Ovary (tissue), 10 donors: ENCODE measurements at places on chromosomes 12 and 14.

- no peak for DNase-seq
These were observed 13.2 kb downstream of the ADIPOR2 start for GRCh38 chr12:1703771-1704722.

DNA sequence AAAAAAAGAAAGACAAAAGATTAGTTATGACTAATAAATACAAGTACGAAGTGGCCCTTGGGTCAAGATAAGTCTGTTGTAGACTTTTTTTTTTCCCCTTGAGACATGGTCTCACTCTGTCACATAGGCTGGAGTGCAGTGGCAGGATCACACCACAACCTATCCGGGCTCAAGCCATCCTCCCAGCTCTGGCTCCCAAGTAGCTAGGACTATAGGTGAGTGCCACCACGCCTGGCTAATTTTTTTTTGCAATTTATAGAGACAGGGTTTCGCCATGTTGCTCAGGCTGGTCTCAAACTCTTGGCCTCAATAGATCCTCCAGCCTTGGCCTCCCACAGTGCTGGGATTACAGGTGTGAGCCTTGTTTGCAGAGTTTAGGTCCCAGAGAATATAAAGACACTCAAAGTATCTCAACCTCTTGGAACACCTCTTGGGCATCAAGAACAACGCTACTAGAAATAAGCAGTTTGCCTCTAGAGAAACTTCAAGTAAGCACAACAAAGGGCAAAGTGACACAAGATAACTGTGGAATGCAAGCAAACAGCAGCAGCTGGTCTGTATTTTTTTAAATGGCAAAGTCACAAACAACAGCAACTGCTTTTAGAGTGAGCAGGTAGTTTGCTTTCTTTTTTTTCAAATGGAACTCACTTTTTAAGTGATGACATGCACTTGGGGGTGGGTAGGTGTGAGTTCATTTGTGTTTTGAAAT is 3.9 kb upstream of the MDM2 start:
- DNase-seq, result no peak

DNA sequence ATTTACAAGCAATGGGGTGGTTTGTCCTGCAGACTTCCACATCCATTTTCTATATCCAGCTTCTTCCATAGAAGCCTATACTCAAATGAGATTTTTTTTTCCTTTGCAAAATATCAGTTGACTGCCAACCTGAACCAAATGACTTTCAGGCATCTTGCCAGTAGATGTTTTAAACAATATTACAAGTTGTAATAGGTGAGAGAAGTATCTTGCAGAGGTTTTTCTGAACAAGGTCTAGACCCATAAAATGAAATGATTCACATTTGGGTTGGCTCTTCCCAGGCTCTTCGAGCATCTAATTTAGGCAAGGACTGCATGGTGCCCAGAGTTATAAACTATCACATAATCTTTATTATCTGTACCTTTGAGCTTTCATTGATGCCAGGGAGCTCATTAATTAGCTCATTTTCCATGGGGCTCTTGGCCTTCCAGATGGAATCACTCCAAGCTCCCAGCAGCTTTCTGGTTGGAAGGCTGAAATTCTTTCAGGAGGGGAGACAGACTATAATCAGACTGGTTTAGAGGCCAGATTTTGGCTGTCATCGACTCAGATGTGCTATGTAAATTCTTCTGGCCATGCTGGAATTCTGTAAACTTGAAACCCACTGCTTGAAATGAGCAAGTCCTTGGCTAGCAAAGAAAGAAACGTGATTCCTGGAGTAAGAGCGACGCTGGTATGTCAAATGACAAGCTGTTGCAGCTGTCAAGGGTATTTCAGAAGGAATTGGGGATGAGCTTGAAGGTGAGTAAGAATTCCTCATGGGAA is 32.2 kb upstream of the DICER1 start:
- DNase-seq, result no peak

- DNase-seq, result peak; percentile 54
These were observed 9.8 kb upstream of the RIMKLB start for GRCh38 chr12:8687846-8688601.

GRCh38 chr14:73234586-73235394 is 2.5 kb upstream of the PAPLN start:
- DNase-seq, result peak; percentile 37

- no peak for DNase-seq
These were observed 22.2 kb downstream of the MMAB start for GRCh38 chr12:109551108-109551507.

DNA sequence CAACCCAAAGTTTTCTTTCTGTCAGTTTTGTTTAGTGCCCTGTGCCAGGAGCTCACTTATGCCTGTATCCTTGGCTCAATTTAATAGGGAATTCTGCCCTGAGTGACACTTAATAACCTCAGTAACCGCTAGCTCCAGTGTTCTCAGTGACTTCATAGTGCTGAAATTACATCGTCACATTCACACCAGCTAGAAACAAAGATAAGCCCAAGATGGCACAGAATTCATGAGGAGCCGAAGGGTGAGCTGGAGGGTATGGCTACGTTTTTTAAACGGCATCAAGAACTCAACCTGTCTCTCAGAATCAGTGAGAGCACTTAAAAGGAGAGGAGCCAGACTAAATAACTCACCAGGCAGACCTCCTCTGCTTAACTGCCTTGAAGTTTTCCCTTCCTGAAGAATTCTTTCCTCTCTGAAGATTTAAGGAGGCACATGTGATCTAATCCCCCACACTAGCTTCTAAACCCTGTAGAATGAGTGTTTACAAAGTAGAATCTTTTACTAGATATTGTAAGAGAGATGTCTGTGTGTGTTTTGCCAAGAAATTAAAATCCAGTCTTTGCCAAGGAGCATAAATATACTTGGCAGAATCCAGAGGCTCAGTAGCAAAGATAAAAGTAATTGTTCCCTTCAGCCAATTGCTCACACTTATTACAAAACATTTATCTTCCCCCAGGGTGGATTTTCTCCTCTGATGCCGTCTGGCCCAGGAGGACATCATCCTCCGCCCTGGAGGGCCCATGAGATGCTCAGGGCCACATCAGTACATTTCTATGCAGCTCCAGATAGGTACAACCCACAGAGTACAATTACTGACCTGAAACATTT is 37.3 kb downstream of the PTGER2 start:
- DNase-seq, result no peak

- DNase-seq, result no peak
These were observed 122.0 kb downstream of the AKAP6 start for GRCh38 chr14:32450919-32451675.

DNA sequence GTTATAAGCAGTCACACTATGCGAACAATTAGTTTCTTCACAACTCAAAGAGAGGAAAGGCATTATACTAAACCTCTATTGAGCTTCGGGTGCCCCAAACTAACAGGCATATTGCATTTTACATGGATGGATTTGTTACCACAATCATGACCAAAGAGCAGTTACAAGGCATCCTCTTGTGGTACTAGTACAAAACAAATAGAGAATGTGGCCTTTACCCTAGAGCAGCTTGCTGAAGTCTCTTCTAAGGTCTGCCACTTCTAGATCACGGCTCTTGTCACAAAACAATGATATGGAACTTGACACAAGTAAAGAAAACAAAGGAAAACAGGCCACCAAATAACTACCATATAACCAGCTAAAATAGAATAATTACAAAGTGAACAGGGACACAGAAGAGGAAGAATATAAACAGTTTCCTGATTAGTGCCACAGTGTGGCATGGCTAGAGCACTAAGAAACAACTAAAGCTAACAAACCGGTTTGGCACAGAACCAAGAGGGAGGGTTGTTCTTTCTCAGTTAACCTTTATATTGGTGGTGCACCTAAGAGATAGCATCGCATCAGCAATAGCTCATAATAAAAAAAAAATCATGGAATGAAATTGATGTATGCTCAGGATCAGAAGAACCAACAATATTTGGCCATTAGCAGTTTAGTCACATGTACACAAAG is 209.7 kb upstream of the ATP2B1 start:
- no peak for DNase-seq

GRCh38 chr12:65881965-65882413 is 57.7 kb downstream of the HMGA2 start:
- peak; percentile 84 for DNase-seq

- DNase-seq, result no peak
These were observed 179.0 kb downstream of the LRFN5 start for GRCh38 chr14:41785696-41786095.

DNA sequence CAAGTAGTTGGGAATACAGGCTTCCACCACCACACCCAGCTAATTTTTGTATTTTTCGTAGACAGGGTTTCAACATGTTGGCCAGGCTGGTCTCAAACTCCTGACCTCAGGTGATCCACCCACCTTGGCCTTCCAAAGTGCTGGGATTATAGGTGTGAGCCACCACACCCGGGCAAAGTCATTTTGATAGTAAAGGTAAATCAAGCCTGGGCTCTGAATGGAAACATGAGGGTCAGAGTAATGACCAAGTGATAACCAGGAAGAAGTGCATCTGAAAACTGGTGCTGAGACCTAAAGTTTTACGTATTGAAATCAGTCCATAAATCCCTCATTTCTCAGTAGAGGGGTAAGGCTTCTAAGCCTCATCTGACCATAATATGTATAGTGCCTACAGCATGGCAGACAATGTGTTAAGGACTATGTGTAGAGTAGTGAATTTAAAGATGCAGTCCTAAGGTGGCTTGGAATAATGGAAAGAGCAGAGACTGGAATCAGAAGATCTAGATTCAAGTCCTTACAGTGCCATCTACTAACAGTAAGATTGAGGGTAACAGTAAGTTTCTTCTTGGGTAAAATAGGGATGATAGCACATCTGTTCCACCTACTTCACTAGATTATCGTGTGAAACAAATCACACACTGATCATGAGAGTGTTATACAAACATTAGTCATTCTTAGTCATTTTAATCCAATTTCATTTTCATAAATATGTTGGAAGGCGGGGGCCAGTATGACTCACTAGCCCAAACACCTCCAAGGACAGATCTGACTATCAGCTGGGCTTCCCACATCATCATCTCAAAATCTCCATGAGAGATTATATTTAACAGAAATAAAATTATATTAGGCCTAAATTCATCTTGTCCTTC is 11.2 kb downstream of the MAP4K5 start:
- no peak for DNase-seq

- DNase-seq, result no peak
These were observed 8.6 kb downstream of the VTI1B start for GRCh38 chr14:67665868-67666267.

GRCh38 chr12:9649532-9649940 is 20.0 kb upstream of the CLEC2D start:
- DNase-seq, result no peak

DNA sequence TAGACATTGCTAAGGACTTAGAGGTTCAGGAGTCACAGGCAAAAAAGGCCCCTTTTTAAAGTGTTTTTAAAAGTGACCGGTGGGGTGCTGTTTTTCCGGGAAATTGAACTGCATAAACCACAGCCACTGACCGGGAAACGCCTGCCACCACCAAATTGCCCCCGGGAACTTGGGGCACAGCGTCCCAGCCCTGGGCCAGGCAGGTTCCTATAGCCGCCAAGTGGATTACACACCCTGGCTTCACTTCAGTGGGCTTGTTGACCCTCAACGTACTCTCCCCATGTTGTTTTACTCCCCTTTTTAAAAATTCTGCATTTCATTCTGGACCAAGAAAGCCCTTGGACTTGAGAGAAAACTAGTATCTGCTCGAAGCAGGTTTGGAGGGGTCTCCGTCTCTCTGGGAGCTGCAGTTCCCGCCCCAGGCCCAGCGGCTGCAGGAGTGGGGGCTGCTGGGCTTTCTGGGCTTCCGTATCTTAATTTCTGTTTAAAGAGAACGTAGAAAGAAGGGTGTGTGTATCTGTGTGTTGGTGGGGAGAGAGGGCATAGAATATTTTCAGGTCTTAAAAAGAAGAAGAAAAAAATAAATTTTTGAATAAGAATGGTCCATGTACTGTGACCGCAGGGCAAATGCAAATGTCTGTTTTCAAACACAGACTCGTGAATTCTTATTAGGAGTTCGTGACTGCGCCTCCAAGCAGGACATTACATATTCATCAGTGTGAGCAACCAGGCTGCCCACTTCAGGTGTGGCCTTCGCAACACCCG is 82.9 kb downstream of the PAPOLA start:
- no peak for DNase-seq

DNA sequence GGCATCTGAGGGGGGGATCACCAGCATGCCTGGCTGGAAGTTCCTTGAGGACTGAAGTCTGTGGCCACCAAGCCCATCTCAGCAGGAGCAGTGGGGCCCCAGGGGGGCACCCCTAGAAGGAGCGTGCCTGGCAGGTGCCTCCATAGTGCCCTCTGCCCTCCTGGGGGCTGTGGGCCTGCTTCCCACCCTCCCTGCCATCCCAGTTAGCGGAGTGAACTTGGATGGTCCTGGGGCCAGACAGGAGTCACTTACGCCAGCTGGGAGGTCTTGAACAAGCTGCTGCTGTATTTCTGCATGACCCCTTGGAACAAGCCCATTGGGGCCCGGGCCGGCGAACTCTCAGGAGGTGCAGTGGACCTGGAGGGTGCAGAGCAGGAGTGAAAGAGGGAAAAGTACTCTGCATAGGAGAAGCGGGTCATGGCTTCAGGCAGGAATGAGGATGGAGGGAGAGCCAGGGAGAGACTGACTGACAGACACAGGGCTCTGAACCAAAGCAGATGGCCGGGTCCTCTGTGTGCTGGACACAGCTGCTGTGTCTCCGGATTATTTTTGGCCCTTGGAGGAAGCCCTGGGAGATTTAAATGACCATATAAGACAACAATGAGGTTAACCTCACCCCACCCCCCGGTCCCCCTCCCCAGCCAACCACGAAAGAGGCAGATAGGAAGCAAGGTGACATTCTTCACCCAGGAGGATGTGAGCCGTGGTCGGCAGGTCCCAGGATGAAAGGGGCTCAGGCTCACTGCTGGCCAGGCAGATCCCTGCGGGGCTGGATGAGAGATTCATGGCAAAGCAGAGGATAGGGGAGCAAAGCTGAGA is 19.6 kb downstream of the ASB2 start:
- DNase-seq, result no peak

GRCh38 chr12:77054851-77055250 is 10.5 kb downstream of the E2F7 start:
- no peak for DNase-seq

DNA sequence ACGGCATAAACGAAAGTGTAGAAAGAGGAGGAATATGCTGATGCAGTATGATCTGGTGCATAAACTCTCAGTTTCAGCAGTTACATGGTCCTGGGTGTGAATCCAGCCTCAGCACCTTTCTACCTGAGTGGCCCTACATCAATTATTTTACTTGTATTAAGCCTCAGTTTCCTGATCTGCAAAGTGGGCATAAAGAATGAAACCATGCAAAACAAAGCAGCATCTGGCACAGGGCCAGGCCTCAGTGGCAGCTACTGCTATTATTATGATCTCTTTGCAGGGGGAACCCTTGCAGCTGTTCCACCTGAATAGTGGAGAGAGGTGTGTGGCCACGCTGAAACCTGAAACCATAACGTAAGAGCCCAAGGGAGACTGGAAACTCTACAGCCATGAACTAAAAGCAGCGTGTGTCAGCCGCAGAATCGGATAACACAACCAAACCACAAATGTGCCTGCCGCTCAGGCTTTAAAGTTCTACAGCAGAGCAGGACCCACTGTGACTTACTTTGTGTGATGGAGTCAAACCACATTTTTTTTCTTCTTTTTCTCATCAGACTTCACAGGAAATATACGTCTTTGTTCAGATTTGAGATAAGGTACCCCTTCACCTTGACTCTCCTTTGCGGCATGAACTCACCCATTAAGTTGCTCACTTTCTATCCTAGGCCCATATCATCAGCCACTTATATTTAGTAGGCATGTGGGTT is 29.2 kb upstream of the FOS start:
- DNase-seq, result no peak

GRCh38 chr14:76793956-76794355 is 18.7 kb downstream of the ANGEL1 start:
- no peak for DNase-seq
